ENCODE measurements at places on chromosomes 13 and 19.

GRCh38 chr19:23799321-23799720, 40.6 kb upstream of the ZNF681 start:
- DNase-seq, result no peak

DNA sequence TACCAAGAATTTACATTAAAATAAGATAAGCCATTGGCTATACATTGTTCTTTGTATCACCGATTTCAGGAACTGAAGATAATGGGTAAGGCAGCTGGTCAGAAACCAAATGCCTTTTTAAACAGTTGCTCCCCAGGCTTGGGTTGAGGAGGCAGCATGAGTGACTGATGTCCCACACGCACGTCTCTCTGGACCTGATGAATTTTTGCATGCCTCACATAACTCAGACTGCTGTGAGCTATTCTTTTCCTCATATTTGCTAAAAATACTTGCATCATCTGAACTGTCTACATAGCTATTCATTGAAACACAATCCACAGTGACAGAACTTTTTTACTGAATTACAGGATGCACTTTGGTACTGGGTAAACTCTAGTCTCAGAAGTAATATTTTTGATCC, 123.6 kb upstream of the MAB21L1 start:
- DNase-seq, result no peak

DNA sequence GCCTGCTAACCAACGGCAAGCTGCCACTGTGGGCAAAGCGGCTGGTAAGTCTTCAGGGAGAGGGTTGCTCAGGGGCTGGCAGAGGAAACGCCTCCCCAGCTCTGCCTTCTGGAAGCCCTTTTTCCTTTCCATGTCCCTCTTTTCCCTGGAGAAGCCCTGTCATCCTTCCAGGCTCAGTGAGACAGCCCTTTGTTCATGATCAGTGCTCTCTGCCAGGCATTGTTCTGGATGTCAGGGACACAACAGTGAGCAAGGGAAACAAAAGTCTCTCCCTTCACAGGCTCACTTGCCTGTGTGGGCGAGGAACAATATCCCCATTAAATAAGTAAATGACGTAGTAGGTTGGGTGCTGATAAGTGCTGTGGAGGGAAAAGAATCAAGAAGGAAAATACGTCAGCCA, 13.9 kb upstream of the OVOL3 start:
- no peak for DNase-seq

- no peak for DNase-seq
These were observed 35.4 kb upstream of the UQCRFS1 start for GRCh38 chr19:29248332-29248844.

GRCh38 chr13:38462605-38463004, 113.0 kb downstream of the UFM1 start:
- DNase-seq, result no peak

DNA sequence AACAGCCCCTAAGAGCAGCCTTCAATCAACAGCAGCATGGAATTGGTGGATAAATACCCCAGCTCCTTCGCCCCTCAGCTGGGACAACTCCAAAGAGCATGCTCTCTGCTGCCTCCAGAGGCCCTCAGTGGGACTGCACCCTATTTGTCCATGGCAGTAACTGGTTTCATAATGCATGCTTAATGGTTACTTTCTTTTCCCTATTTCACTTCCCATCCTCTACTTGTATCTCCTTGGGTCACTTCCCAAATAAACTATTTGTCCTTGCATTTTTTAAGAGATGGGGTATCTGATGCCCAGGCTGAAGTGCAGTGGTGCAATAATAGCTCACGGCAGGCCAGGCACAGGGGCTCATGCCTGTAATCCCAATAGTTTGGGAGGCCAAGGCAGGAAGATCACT, 13.5 kb upstream of the TPM4 start:
- DNase-seq, result peak; percentile 74

- DNase-seq, result no peak
These were observed 7.9 kb downstream of the PIN1 start for GRCh38 chr19:9842834-9843625.

GRCh38 chr13:20494656-20495055, 31.0 kb downstream of the CRYL1 start:
- no peak for DNase-seq

DNA sequence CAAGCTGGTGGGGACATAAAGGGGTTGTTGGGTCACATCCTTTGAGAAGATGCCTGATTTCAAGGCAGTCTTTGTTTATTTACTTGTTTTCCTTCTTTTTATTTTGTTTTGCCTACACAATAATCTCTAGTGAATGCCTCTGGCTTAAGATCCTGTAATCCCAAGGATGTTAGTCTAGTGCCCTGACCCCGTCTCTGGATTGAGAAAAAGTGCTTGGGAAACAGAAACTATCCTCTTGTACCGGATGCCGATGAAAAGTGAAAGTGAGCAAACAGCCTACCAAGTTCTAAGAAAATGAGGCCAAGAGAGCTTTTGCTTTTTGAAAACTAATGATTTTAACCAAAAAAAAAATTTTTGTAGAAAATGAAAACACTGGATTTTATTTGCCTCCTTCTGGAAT, 42.1 kb upstream of the C1QTNF9 start:
- no peak for DNase-seq

DNA sequence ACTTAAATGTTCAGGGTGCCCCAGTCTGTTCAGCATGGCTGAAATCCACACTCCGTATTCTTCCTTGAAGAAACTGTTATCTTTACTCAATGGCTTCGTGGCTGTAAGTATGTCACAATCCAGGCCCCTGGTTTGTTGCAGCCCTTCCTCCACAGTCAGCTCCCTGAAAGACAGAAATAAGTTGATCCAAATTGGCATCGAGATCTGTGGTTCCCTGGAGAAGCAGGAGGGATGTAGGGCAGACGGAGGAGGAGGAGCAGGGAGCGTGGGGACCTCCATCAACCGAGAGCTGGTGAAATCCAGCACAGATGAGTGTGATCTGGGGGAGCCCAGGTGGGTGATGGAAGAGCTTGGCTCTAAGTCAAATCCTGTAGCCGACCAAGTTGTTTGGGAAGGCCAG, 304 bp downstream of the TSPAN16 start:
- peak; percentile 64 for DNase-seq

DNA sequence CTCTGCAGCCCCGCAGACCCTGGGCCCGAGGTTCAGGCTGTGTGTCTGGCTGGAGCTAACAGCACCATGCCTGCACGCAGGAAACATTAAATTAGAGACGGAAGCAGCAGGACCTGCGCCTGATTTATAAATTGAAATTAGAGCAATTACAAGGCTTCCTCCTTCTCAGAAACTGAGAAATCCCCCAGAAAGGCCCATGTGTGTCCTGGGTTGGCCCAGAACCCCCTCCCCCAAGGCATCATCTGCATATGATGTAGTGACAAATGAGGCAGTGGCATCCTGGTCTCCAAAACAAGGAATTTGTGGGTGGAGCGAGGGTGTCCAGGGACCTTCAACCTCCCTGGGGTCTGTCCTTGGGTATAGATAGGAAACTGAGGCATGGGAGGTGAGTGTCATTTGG, 27.2 kb upstream of the SEMA6B start:
- no peak for DNase-seq

DNA sequence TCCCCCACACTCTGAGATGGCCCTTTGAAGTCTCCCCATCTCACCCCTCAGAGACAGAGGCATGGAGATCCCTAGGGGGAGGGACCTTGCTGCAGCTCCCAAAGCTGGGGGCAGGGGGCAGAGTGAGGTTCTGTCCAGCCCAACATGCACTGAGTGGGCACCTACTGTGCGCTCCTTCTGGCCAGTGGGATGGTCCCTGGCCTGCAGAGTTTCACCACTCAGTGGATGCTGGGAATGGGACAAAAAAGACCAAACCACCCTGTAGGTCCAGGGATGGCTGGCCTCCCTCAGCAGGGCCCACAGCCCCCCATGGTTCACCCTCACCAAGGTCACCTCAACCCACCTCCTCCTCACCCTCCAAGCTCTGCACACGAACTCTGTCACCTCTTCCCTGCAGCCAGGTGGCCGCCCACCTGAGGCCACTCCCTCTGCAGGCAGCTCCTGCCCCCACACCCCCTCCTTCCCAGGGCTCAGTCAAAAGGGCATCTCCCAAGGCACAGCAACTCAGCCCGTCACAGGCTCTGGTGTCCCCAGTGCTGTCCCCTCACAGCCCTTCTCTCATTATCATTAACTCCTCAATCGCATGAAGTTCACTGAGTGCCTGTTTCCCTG, 16.1 kb downstream of the CEACAM21 start:
- no peak for DNase-seq

GRCh38 chr19:5952193-5953029, 25.5 kb downstream of the RANBP3 start:
- no peak for DNase-seq
